ENCODE measurements at places on chromosomes 13 and 19.

DNA sequence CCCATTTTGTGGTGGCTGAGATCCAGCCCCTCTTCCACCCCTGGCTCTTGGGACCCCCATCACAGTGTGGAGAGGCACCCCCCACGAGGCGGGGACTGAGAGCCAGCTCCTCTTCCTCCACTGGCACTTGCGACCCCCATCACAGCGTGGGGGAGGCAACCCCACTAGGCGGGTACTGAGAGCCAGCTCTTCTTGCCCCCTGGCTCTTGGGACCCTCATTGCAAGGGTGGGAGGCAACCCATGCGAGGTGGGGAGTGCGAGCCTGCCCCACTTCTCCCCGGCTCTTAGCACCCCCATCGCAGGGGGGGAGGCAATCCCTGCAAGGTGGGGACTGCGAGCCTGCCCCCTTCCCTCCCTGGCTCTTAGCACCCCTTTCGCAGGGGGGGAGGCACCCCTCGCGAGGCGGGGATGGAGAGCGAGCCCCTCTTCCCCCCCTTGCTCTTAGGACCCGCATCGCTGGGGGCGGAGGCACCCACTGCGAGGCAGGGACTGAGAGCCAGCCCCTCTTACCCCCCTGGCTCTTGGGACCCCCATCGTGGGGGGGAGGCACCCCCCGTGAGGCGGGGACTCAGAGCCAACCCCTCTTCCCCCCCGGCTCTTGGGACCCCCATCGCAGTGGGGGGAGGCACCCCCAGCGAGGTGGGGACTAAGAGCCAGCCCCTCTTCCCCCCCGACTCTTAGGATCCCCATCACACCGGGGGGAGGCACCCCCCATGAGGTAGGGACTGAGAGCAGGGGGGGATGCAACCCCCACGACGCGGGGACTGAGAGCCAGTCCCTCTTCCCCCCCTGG, 364.6 kb upstream of the SPRY2 start:
- DNase-seq, result no peak

GRCh38 chr13:101120007-101120406, 296.3 kb downstream of the NALCN start:
- no peak for DNase-seq

- no peak for DNase-seq
Measured at GRCh38 chr13:98288211-98288610, 111.1 kb upstream of the RNF113B start.

GRCh38 chr13:66689628-66690027, 540.5 kb downstream of the PCDH9 start:
- DNase-seq, result no peak

GRCh38 chr19:10085641-10086590, at the start of gene SHFL:
Gene SHFL (plus strand): TSS chr19:10086317. CDS start chr19:10086428, 111 bp downstream.
- DNase-seq, result no peak

- no peak for DNase-seq
Measured at GRCh38 chr13:46369506-46370277, 17.4 kb downstream of the RUBCNL start.

DNA sequence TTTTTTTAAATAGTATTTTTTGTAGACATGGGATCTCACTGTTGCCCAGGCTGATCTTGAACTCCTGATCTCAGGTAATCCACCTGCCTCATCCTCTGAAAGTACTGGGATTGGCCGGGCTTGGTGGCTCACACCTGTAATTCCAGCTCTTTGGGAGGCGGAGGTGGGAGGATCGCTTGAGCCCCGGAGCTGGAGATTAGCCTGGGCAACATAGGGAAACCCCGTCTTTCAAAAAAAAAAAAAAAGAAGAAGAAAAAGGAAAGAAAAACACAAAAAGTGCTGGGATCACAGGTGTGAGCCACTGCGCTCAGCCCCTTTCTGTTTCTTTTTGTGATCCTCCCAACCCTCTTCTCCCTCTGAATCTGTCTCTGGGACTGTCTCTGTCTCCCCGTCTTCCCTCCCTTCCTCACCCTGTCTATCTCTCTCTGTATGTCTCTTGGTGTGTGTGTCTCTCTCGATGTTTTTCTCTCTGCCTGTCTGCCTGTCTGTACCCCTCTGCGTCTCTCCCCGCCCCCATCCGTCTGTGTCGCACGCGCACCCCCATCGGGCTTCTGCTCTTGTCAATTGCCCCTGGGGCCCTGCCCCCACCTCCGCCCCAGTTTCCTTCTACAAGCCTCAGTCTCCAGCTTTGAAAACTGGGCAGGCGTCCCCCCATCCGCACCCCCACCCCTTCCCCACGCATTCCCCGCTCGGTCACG, 540 bp upstream of the ZFP36 start:
- DNase-seq, result no peak

DNA sequence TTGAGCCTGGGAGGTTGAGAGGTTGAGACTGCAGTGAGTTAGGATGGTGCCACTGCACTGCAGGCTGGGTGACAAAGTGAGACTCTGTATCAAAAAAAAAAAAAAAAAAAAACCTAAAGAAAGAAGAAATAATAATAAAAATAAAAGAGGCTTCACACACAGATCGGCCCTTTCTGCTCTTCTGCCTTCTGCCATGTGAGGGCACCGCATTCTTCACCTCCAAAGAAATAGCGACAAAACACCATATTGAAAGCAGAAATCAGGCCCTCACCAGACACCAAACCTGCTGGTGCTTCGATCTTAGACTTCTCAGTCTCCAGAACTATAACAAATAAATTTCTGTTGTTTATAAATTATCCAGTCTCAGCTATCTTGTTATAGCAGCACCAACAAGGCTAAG, 3.0 kb downstream of the ZNF649 start:
- DNase-seq, result no peak

DNA sequence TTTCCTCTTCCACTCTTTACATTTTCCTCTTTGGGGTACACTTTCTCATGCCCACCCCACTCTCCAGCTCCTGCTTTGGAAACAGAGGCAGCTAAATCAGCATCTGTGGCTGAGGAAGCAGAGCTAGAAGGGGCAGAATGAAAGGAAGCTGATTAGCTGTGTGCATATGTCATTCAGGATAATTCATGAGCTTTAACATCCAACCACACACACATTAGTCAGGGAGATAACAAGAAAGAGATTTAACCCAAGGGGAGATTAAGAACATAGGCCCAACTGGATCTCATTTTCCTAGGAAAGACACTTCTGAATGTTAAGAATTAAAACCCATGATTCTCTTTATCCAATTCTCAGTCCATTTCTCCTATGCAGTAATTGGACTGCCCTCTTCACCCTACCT, 405.5 kb downstream of the TBC1D4 start:
- no peak for DNase-seq

DNA sequence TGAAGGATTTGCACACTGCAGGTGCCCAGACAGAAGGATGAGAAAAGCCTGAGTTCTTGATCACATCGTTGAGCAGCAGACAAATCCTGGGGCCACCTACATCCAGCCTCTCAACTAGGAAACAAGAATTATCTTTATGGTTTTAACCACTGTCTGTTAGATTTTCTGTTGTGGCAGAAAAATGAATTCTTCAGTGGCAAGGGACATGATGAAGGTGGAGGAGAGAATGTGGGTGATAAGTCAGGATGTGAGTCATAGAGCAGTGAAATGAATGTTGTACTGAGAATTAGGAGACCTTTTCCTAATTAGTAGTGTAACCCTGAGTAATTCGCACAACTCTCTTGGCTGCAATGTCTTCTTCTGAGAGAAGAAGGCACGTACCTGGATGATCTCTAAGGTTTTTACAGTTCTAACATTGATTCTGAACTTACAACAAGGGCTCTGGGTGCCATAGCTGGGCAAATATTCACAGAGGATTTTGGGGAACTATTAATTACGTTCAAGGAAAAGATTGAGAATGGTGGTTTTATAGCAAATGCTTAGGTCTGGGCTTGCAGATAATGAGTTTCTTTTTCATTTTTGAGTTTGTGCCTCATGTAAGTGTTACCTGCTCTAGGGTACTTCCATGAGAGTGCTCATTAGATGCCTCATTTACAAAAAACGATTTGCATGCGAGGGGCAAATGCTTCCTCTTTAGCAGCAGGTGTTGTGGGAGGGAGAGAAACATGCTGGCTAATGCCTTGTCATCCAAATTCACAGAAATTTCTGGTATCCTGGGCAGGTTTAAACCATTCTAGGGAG, 111.0 kb upstream of the KL start:
- no peak for DNase-seq

- no peak for DNase-seq
Measured at GRCh38 chr13:110324026-110324749, 17.1 kb downstream of the COL4A2 start.

DNA sequence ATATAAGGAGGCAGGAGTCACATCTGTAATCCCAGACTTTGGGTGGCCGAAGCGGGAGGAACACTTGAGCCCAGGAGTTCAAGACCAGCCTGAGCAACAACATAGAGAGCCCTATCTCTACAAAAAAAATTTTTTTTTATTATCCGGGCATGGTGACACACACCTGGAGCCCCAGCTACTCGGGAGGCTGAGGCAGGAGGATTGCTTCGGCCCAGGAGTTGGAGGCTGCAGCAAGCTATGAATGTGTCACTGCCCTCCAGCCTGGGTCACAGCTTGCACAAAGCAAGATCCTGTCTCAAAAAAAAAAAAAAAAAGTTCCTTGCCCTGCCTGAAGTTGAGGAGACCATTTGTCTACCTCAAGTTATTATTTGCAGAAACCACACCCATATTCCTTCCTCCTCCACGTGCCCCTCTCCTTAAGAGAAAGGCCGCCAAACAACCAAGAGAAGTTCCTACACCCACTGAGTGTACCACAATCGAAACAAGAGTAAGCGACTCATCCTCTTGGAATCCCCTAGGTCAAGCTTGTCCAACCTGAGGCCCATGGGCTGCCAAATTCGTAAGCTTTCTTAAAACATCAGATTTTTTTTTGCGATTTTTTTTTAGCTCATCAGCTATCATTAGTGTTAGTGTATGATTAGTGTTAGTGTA, 2.2 kb downstream of the ABCC4 start:
- DNase-seq, result no peak

GRCh38 chr13:43071824-43072223, 48.4 kb downstream of the DNAJC15 start:
- no peak for DNase-seq

DNA sequence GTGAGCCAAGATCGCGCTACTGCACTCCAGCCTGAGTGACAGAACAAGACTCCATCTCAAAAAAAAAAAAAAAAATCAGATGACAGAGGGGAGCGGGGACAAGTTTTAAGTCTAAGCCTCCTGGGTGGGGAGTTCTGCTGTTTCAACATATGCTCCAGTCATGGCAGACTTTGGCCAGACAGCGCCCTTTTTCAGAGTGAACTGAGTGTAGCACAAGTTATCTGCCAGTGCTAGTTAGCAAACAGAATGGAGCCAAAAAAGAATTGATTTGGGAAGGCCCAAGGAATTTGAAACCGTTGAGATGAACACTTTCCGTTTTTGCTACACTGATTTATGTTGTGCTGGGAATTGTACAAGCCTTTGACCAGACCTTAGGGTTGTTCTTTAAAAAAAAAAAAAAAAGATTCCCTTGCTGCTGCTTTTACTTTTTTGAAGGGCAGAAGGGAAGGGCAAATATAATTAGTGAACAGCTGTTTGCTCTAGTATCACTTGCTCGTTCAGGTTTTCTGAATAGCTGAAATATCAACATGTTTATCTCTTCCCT, 5.7 kb downstream of the ACTN4 start:
- no peak for DNase-seq

DNA sequence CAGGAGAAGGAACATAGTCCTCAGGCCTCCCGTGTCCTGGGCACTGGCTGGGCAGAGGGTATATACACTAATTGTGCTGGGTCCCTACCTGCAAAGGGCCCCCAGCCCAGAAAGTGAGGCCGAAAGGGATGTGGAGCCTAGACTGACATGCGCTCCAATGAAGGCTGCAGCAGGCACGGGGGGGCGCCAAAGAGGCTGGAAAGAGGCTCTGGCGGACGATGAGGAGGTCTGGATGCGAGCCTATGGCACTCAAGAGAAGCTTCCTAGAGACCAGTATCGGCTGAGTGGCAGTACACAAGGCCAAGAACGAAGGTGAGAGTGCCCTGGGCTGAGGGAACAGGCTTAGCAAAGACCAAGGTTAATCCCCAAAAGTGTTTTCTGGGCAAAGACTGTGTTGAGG, 16.6 kb downstream of the VRK3 start:
- DNase-seq, result no peak

DNA sequence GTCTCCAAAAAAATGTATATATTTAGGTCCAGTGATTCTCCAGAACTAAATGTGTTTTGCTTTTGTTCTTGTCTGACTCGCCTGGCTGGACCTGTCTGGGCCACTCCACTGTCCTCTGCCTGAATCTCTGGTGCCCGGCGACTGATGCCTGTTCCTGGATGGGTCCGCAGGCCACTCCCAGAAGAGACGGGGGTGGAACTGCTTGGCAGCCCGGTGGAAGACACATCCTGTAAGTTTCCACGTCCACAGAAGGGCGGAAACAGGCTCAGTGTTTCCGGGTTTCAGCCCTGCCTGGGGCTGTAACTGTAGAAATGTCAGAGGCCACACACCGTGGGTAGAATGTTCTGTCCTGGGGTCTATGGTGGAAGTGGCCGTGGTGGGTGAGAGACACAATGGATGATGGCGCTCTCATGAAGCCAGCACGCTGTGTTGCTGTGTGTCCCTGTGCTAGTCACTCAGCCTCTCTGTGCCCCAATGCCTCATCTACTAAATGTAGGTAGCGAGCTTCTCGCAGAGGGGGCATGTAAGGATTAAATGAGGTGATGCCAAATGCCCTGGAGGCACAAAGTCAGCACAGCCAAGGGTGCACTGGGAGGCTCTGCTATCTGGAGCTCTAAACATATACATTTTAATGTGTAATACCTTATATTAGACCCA, 22.0 kb downstream of the ATCAY start:
- no peak for DNase-seq

DNA sequence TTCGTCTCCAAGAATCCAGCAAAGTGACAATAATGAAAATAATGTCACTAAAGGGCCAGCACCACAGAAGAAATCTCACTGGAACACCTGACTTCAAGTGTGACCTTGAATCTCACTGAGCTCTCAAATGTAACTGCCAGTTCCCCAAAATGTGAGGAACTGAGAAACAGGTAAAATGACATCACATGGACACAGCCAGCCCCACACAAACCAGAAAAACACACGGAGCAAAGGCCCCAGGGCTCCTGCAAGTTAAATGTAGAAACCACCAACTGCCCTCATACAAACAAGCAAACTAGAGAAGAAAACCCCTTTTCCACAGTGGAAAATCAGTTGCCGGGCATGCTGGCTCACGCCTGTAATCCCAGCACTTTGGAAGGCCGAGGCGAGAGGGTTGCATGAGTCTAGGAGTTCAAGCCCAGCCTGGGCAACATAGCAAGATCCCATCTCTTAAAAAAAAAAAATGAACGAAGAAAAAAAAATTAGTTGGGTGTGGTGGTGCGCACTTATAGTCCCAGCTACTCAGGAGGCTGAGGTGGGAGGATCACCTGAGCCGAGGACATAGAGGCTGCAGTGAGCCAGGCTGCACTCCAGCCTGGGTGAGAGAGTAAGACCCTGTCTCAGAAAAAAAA, 8.7 kb upstream of the KANK2 start:
- no peak for DNase-seq

DNA sequence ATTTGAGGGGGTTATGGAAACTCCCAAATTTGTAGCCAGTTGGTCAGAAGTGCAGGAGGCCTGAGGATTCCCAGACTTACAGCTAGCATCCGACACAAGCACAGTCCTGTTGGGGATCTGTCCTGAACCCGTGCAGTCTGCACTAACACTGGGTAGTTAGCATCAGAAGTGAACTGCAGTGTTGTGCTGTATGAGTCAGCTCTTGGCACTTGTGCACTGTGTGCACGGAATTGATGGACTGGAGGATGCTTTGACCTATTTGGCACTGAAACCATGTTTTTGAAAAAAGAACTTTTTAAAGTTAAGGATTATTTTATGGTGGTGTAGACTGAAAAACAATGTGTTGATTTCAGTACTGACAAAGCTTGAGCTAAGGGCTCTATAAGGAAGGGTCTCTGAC, 279.0 kb downstream of the NHLRC3 start:
- no peak for DNase-seq

Data from SK-N-MC (cell line).